IMR-90 (cell line): ENCODE measurements at places on chromosomes 12 and 14. TPM values are rescaled to one million over a fixed set of nuclear protein-coding genes. Genes with fewer than 3 reads are reported as not detected.

Gene MYO1H
- not detected in 2 replicates for polyA plus RNA-seq

Gene SCN8A
- polyA plus RNA-seq, result 6.1 and 6.9 TPM in 2 replicates

Gene TAS2R42
- polyA plus RNA-seq, result not detected in 2 replicates

Gene PPP1R1A
- not detected in 2 replicates for polyA plus RNA-seq

Gene PAN2
- 16.6 and 20.2 TPM in 2 replicates for polyA plus RNA-seq

Gene ADAM20
- polyA plus RNA-seq, result 0.03 and 0.06 TPM in 2 replicates

Gene PRH2
- 0.34 TPM in 1 of 2 replicates, not detected in the other for polyA plus RNA-seq

Gene PKP2
- 0.10 and 0.11 TPM in 2 replicates for polyA plus RNA-seq

DNA sequence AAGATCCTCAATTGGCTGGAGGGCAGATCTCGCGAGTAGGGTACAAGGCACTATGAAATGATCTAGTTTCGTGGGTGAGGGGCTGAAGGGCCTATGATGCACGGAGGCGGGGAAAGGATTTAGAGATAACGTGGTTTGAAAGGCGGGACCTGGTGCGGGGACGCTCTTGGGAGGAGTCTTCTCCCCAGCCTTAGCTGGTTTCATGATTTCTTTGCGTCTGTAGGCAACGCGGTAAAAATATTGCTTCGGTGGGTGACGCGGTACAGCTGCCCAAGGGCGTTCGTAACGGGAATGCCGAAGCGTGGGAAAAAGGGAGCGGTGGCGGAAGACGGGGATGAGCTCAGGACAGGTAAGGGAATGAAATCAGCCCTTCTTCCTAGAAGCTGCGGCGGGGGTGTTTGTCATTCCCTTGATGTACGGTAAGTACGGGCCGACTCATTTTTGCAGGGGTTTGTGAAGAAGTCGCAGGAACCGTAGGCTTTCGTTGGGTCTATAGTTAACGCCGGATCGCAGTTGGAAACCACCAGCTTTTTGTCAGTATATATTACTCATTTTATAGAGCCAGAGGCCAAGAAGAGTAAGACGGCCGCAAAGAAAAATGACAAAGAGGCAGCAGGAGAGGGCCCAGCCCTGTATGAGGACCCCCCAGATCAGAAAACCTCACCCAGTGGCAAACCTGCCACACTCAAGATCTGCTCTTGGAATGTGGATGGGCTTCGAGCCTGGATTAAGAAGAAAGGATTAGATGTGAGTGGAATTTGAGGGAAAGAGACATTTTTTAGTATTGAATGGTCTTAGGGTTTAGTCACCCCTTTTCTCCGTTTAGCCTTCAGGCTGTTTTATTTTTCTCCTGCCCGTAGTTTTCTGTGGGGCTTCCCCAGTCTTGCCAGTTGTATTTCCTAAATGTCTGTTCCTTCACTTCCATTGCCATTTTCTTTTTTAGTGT is 602 bp downstream of the APEX1 start:
- DNase-seq, result peak; percentile 89

GRCh38 chr12:124579921-124580517 is 12.6 kb upstream of the NCOR2 start:
- DNase-seq, result no peak

GRCh38 chr12:27107986-27108385 is 25.6 kb upstream of the C12orf71 start:
- DNase-seq, result no peak

GRCh38 chr14:68124979-68125731 is 305.6 kb downstream of the RAD51B start:
- DNase-seq, result peak; percentile 75

- DNase-seq, result no peak
Measured at GRCh38 chr14:84252706-84253105, 1277.2 kb upstream of the FLRT2 start.

GRCh38 chr12:4392223-4392742 is 12.8 kb upstream of the FGF23 start:
- no peak for DNase-seq

DNA sequence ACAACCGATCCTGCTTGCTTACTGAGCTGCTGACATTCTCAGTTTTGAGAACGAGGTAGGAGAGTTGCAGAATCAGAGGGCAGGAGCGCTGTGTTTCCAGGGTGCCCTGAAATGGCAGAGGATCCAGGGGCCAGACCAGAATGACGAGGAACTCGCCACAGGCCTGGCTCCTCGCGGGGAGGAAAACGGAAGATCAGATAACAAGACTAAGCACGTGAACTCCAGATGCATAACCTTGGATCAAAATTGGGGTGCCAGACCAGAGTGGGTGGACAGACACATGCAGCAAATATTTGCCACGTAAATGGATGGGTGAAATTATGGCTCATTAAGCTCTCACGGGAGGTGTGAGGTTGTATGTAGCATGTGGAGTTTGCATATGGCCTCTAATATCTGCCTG is 46.5 kb downstream of the ELK3 start:
- DNase-seq, result no peak

- no peak for DNase-seq
Measured at GRCh38 chr14:33499687-33500086, 451.2 kb downstream of the EGLN3 start.

- no peak for DNase-seq
Measured at GRCh38 chr14:51552768-51553404, 98.8 kb upstream of the FRMD6 start.

DNA sequence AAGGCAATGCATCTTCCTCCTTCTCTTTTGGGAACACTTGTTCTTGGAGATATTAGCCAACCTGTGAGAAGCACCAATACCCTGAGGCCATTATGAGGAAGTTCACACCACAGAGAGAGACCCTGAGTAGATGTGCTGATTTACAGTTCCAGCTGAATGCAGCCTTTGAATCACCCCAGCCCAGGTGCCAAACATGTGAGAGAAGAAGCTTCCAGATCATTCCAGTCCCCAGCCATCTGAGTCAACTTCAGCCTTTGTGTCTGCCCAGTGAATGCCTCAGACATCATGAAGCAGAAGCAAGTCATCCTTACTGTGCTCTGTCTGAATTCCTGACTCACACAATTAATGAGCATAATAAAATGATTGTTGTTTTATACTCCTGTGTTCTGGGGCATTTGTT is 25.1 kb downstream of the C12orf42 start:
- DNase-seq, result no peak

GRCh38 chr14:61387076-61387475 is 65.7 kb downstream of the PRKCH start:
- no peak for DNase-seq

GRCh38 chr12:52300796-52301691 is 9.7 kb upstream of the KRT81 start:
- peak; percentile 8 for DNase-seq
